Right renal pelvis (tissue), 4 donors: ENCODE measurements at places on chromosomes 7 and 10. TPM values are rescaled to one million over a fixed set of nuclear protein-coding genes. Genes with fewer than 3 reads are reported as not detected.

DNA sequence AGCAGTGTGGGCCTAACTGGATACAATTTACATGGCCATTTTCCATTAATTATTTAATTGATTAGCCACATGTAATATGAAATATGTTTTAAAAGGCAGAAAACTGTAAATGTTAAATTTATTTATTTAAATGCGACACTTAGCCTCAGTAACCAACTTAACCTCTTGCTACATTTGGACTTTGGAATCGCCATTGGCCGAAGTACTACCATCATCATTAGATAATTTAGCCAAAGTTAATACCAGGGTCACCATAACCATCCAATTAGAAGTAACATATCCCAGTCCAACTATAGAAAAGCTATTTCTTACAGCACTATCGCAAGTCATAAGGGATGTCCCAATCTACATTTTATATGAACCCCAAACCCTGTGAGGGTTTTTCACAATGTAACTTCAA is 558.6 kb upstream of the IGFBP3 start:
- no peak for DNase-seq

DNA sequence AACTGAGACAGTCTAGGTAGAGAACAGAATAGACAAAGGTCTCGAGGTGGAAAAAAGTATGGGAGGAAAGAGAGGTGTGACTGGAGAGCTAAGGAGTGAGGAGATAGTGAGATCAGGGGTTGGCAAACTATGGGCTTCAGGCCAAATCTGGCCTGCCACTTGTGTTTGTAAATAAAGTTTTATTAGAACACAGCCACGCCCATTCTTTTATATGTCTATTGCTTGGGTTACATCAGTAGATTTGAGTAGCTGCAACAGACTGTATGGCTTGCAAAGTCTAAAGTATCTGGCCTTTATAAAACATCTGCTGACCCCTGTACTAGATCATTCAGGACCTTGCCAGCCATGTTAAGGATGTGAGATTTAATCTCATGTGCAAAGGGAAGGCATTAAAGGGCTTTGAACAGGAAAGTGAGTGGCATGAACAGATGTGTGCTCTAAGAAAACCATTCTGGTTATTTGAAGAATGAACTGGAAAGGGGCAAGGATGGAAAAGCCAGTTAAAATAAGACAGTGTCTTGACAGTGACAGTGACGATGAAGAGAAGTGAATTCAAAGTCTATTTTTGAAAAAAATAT is 240.3 kb downstream of the RNLS start:
- DNase-seq = no peak

- DNase-seq = no peak
These were observed 178.2 kb upstream of the RHEB start for GRCh38 chr7:151697942-151698341.

The LRRC61 gene
- polyA plus RNA-seq = 21.5 TPM

The AGMO gene
- polyA plus RNA-seq = 1.1 TPM

- DNase-seq = no peak
These were observed 712.8 kb downstream of the PARD3 start for GRCh38 chr10:34102237-34102673.

The REEP3 gene
- polyA plus RNA-seq = 27.4 TPM

DNA sequence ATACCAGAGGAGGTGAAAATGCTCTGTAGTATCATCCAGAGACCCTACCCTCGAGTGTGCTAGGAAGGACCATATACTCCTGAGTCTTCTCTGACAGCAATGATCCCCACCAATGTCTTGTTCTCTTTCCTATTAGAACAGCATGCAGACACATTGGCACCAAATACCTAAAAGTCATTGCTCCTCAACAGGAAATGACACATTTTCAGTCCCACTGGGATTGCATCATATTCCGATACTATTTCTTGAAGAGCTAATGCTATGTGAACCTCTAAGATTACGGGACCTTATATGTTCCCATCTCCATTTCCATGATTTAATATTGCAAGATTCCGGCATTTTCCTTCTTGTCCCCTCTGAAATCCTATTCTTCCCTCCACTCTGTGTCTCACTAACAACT is 177.4 kb downstream of the NRP1 start:
- DNase-seq = no peak

The LIPJ gene
- polyA plus RNA-seq = 0.11 TPM

GRCh38 chr7:4472728-4473127 is 209.4 kb upstream of the FOXK1 start:
- DNase-seq = no peak

DNA sequence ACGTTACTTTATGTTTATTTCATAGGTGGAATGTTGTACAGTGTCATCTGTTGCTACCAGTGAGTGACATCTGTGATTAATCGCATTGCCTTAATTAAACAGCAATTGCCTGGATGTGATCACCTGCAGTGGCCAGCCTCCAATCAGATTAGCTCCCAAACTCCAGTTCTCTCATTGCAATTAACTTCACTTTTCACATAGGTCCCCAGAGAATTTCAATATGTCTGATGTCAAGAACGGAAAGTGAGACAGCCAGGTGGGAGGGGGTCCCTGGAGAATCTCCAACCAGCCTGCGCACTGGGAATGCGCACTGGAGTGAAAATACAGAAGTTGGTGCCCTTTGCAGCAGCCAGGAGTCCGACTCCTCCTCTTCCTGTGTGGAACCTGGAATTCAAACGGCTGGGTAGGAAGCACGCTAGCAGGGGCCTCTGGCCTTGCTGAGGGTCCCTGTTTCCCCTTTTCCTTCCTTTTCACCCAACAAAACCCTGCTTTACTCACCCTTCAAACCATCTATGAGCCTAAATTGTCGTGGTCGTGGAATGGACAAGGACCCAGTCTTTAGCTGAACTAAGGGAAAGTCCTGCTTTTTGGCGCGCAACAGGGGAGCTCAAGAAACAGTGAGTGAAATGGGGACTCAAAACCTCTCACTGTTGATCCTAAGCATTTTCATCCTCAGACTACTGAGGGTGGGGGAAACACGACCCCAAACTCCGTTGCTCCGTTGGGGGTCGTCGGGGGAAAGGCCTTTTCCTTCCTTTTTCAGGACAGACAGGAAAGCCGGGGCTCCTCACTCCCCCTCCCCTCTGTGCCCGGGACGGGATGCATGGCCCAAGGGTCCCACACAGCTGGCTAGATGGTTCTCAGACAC is 1355.5 kb upstream of the LRRTM3 start:
- peak; percentile 42 for DNase-seq

DNA sequence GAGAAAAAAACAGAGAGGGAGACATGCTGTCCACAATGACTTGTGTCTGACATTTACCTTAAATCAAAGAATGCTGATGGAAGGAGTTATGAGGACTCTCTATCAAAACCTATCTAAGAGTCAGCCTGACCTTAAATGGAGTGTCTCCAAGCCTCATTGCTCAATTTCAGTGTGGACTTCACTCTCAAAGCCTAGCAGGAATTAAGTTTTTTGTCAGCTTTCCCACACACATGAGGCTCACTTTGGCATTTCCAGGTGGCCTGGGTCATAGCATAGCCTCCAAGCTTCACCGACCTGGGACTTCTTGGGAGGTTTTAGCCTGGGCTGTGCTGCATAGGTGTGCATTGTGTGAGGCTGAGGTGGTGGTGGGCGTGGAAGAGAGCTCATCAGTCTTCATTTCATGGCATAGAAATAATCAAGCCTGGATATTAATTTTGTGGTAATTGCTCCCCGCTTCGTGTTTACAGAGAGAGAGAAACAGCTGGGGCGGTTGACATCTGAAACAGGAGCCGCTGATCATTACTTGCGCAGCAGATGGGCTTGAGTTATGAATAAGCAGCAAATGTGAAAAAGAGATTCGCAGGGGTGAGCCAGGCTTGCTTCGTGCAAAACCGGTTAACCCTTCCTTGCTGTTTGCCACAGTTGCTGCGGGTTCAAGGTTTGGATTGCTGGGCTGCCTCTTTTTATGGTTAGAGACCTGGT is 647.8 kb downstream of the INHBA start:
- DNase-seq = no peak

- DNase-seq = no peak
These were observed 56.8 kb upstream of the OCM2 start for GRCh38 chr7:98046816-98047215.

The PIK3AP1 gene
- 5.2 TPM for polyA plus RNA-seq

The GIMAP1 gene
- polyA plus RNA-seq = 2.8 TPM

The PTF1A gene
- polyA plus RNA-seq = not detected

- no peak for DNase-seq
These were observed 5.0 kb upstream of the FUOM start for GRCh38 chr10:133362846-133363245.

- no peak for DNase-seq
These were observed 607 bp upstream of the GGCT start for GRCh38 chr7:30505174-30505697.

DNA sequence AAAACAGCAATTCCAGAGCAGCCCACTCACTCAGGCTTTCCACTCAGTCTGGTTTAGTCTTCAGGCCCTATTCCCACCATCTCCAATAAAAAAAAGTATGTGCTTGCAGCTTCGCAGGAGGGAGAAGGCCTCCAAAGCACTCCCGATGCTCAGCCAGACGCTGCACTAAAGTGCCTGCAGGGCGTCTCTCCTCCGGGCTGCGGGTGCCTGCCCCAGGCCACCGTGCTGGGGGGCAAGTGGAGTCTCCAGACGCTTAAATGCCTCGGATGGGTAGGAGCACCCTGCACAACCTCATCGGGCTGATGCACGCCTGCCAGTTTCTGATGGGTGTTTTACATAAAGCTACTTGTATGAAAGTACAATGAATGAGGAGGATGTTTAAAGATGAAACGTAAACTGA is 31.3 kb upstream of the NCAPG2 start:
- DNase-seq = no peak

- no peak for DNase-seq
These were observed 264.2 kb upstream of the ZMIZ1 start for GRCh38 chr10:78804411-78805032.

DNA sequence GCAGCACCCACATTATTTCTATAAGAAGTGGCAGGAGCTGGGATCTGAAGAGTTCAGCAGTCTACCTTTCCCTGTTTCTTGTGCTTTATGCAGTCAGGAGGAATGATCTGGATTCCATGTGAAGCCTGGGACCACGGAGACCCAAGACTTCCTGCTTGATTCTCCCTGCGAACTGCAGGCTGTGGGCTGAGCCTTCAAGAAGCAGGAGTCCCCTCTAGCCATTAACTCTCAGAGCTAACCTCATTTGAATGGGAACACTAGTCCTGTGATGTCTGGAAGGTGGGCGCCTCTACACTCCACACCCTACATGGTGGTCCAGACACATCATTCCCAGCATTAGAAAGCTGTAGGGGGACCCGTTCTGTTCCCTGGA is 874 bp upstream of the RBP3 start:
- no peak for DNase-seq

- no peak for DNase-seq
These were observed 315.3 kb downstream of the LHFPL3 start for GRCh38 chr7:104643587-104644217.

DNA sequence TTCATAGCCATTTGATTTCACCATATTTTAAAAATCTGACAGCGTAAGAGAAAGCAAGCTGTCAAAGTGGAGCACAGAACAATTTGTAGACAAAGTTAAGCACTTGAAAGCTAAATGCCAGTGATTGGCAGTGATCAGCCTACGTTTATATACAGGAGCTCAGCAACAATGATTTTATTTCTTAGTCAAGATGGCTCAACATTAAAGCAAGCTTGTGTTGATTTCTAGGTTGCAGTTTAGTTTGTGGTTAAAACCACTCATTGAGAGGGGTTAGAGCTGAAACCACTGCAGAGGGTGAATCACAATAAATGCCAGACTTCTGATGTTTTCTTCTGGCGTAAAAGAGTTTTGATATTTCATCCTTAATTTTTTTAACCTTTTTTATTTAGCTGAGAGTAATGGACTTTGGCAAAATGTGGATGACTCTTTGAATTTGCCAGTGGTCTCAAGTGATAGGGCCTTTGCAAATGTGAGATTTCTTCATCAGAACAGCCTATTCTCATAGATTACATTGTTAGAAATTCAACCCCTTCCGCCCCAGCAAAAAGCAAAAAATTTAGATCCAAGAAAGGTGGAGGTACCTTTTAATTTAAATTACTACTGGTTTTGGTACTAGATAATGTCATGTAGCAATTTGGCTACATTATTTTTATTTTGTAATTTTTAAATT is 73.8 kb downstream of the SHOC2 start:
- DNase-seq = no peak

The SCIN gene
- polyA plus RNA-seq = 111 TPM

The MLXIPL gene
- 4.3 TPM for polyA plus RNA-seq

The TAF6 gene
- 63.3 TPM for polyA plus RNA-seq

GRCh38 chr7:93719546-93719945 is 145.0 kb upstream of the CALCR start:
- no peak for DNase-seq

GRCh38 chr7:20032741-20033140 is 184.4 kb downstream of the MACC1 start:
- no peak for DNase-seq

DNA sequence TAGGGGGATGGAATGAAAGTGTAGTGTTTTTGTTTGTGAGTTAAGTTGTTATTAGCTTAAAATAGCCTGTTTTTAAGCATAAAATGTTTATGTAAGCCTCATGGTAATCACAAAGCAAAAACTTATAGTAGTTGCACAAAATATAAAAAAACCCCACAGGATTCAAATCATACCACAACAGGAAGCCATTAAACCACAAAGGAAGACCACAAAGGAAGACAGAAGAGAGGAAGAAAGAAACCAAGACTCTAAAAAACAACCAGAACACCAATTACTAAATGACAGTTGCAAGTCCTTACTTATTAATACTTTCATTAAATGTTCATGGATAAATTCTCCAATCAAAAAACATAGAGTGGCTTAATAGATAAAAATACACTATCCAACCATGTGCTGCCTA is 63.6 kb downstream of the ANKRD7 start:
- no peak for DNase-seq

- no peak for DNase-seq
These were observed 26.3 kb upstream of the FAM13C start for GRCh38 chr10:59388671-59388976.

GRCh38 chr7:18829858-18830285 is 287.6 kb downstream of the TWIST1 start:
- DNase-seq = peak; percentile 16

The TRIM73 gene
- 4.8 TPM for polyA plus RNA-seq

DNA sequence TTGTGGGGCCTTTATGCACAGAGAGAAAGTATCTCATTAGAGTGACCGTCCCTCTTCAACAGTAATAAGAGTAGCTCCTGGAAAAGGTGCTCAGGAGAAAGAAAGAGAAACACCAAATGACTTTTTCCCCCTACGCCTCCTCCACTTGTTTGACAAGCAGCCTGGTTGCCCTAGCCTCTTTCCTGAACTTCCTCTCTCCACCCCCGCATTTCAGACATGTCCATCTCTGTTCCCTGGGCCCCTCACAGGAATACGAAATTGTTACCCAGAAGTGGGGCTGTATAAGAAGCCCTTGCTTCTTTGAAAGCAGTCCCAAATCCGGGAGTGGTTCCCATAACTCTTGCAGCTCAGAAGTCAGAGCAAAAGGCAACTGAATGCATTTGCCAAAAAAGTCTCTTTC is 119.6 kb upstream of the ADO start:
- no peak for DNase-seq

DNA sequence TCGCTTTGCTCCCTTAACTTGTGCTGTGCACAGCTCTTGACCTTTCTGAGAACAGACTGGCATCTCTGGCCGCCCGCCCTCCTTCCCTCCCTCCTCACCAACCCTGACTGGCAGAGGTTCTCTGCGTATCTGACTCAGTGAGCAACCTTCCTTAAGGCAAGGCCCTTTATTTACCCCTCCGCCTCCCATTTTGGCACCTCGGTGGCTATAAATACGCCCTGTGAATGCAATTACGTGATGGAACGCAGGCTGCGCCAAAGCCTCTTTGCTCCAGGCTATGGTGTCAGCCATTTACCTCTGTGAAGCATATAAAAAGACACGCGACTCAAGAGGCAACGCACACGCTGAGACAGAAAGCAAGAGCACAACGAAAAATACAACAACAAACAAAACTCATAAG is 764.3 kb downstream of the SUGCT start:
- no peak for DNase-seq

The PRKG1 gene
- polyA plus RNA-seq = 16.0 TPM

GRCh38 chr10:43912469-43912868 is 263.8 kb upstream of the ZNF32 start:
- DNase-seq = no peak

The HOXA3 gene
- polyA plus RNA-seq = 32.6 TPM
